ENCODE measurements at places on chromosomes 4 and X. TPM values are rescaled to one million over a fixed set of nuclear protein-coding genes. Genes with fewer than 3 reads are reported as not detected.

GRCh38 chr4:186205156-186205555 is 13.8 kb downstream of the CYP4V2 start:
- no peak for DNase-seq

- DNase-seq, result peak; percentile 36
Observed at GRCh38 chr4:112633477-112634235, 3.1 kb downstream of the ZGRF1 start.

GRCh38 chrX:45309096-45309495 is 108.4 kb upstream of the DIPK2B start:
- DNase-seq, result no peak

- DNase-seq, result peak; percentile 80
Observed at GRCh38 chrX:68978255-68978654, 149.4 kb downstream of the EFNB1 start.

- no peak for DNase-seq
Observed at GRCh38 chr4:102663073-102663472, 97.7 kb downstream of the MANBA start.

DNA sequence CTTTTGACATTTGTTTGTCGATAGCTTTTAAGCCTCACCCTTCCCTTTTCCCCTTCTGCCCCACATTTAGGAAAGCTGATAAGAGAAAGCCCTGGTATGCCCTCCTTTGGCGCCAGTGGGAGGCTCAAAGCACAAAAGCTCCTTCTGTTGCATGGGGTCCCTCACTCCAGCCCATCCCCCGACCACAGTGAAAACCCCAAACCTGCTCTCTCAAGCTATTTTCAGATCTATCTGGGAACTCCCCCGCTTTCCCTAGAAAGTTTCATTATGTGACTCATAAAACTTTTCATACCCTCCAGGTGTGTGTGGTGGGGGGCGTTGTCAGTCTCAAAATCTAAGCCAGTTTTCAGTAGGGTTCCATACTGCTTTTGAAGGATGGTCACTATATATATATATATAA is 259.0 kb upstream of the PCDH7 start:
- DNase-seq, result peak; percentile 41

DNA sequence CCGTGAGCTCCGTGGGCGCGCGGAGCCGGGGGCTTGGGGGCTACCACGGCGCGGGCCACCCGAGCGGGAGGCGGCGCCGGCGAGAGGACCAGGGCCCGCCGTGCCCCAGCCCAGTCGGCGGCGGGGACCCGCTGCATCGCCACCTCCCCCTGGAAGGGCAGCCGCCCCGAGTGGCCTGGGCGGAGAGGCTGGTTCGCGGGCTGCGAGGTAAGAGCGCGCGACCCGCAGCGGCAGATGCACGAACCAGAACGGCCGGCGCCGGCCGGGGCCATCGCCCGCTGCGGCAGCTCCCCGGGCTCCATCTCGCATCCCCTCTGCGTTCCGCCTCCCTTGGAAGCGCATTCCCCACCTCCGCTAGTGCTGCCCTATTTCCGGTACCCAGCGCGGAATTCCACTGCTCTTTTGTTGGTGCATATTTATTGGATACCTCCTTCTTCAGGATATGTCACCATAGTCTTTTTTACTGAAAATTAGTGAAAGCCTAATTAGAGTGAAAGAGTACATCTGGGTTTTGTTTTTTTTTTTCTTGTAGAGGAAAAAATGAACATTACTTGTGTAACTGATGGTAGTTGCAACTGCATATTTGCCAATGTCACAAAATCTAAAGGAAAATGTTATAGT is 797 bp downstream of the PKD2 start:
- peak; percentile 75 for DNase-seq

DNA sequence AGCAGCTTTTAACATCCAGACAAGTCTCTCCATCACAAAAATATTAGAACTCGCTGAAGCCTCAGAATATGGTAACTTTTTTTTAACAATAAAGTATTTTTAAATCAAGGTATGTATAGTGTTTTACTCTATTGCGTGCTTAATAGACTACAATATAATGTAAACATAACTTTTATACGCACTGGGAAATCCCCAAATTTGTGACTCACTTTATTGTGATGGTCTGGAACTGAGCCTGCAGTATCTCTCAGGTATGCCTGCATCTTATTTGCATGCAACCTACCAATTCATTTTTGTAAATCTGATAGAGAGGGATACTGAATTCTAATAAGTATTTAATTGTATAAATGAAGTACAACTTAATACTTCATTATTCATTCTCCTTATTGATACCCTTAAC is 823.5 kb downstream of the ADGRL3 start:
- DNase-seq, result no peak

DNA sequence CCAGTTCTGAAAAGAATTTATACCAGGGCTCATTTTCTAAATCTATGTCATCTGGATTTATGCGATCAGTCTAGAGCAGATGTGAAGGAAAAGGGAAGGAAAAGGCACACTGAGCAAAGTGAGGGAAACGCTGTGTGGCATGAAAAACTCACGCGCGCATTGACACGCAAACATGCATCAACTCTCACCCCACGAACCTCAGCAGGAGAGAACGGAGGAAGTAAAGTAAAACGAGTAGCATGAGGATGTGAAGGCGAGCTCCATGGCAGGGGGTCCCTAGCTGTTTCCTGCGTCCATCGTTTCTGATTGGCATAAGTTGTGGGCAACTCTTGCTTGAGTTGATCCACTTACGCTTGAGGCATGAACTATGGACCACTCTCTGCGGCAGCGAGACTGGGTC is 102.8 kb upstream of the PDLIM3 start:
- DNase-seq, result no peak

- no peak for DNase-seq
Observed at GRCh38 chrX:10103023-10103422, 53.8 kb upstream of the CLCN4 start.

- DNase-seq, result no peak
Observed at GRCh38 chr4:72809208-72809607, 240.2 kb upstream of the ADAMTS3 start.

GRCh38 chr4:48462363-48462762 is 20.8 kb upstream of the SLC10A4 start:
- no peak for DNase-seq

DNA sequence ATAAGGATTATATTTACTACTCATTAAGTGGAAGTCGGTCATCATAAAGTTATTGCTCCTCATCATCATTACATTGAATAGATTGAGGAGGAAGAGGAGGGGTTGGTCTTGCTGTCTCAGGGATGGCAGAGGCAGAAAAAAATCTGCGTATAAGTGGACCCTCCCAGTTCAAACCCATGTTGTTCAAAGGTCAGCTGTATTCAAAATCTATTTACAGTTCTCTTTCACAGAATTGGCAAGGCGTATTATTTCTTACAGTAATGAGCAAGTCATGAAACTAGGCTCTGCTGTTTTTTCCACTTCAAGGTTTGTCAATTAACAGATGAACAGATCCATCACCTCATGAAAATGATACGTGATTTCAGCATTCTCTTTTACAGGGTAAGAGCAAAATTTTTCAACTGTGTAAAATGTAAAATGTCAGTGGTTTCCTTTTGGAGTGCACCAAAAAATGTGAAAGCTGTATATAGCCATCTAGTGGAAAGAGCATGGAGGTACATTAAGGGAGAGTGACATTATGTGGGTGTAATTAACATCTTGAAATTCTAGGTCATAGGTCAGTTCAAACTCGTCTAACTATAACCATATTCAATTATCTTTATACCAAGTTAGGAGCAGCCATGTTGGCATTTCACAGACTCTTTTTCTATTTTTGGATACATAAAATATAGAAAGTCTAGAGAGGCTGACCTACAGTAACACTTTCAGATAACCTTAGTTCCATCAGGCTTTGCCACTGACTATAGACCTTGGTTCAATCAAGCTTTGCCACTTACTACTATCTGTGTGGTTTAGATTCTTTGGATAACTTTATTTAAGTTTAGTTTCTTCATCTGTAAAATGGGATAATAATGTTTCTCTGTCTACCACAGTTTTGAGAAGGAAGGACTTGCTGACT is 30.1 kb downstream of the NEIL3 start:
- DNase-seq, result peak; percentile 18

DNA sequence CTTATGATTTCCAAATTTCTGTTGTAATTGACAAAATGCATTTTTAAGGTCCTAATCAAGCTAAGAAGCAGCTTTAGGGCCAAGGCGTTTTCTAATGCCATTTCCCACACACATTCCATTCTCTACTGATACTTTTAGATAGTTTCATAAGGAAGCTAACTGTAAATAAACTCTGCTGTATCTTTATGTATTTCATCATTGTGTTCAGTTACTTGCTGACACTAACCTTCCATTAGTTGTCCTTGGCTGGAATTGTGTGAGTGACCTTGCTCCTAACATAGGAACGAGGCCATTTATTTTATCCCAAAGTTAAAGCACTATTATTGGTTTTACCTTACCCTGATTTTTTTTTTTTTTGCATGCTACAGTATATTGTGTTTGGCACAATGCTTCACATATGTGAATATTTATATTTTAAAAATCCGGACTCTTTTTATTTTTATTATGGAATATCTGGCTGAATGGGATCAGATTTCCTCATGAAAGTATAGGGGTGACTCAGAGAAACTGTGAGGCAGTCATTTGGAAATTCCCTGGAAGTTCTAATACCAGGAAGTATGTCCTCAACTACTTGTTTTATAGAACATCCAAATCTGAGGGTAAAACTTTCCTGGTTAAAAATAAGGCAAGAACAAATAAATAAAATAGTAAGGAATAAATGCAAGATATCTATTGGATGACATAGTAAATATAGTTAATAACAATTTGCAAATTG is 62.7 kb upstream of the SORBS2 start:
- no peak for DNase-seq

DNA sequence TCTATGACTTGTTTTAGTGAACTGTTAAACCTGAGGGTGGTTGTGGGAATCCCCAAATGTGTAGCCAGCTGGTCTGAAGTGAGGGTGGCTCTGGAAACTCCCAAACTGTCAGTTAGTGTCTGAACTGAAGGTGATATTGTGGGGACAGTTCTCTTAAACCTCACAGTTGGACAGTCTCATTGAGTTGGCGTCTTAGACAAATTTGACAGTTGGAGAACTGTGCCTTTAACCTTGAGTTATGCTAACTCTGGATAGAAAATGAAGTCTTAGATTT is 20.7 kb upstream of the CTSO start:
- DNase-seq, result no peak

DNA sequence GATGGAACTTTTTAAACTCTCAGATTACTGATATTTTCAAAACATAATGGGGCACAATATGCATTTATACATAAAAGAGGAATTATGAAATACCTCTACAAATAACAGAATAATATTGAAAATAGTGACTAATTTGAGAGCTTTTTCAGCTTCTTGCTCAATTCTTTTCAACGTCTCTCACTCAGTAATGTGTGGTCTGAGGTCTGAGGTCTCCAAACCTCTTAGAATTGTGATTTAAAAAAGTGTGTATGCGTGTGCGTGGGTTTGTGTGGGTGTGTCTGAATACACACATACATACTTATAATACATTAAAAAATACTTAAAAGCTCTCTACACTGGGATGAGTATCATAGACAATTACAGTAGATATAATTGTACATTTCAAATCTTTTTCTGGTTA is 7.9 kb downstream of the NDNF start:
- no peak for DNase-seq

GRCh38 chrX:153450114-153450948 is 4.5 kb upstream of the TREX2 start:
- peak; percentile 35 for DNase-seq

DNA sequence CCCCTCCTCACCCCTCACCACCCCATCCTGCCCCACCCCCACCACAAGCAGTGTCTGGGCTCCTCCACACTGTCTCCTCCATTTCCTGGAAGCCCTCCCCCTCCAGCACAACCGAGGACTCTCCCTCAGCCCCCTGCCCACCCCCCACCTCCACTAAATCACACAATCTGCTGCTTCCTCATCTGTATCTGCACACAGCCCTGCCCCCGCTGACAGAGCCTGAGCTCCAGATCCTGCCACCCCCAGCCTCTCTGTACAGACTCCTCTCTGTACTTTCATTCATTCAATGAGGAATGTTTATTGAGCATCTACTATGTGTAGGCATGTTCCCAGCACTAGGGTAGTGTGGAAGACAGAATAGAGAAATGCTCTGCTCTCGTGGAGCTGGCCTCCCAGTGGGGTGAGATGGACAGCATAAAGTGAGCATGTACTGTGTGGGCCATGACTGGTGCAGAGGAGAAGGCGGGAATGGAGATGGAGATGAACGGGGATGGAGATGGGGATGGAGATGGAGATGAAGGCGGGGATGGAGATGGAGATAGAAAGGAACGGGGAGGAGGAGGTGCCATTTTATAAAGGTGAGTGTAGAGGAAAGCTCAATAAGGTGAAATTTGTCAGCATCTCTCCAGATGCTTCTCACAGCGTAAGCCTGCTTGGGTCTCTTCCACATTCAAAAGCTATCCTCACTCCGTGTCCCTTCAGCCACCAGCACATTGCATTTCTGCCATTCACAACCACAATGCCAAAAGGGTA is 2.5 kb upstream of the PPP2R2C start:
- DNase-seq, result no peak

DNA sequence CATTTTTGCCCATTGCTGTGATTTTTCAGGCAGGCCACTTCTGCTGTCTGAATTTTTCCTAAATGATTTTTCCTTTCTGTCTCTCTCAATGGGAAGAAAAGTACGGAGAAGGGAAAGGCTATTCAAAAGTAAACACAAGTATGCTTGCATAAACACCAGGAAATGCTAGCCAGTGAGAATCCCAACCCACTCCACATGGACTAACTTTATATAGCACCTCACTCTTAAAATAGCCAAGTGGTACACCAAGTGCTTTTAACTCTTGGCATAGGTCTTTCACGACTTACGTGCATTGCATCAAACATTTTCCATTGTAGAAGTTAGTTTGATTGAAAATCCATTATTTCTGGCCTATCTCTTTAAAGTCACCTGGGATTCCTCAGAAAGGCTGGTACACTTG is 178.9 kb upstream of the SPANXN1 start:
- no peak for DNase-seq

Gene ZFP92
- not detected for total RNA-seq

Gene ADH4
- total RNA-seq, result 0.55 TPM

Gene STPG2
- total RNA-seq, result 0.03 TPM

Gene RHOXF2
- total RNA-seq, result not detected

Gene TNIP2
- 51.3 TPM for total RNA-seq

Gene TEX13C
- 0.18 TPM for total RNA-seq
